Pancreas (tissue), 10 donors: ENCODE measurements at places on chromosomes 6 and 20.

DNA sequence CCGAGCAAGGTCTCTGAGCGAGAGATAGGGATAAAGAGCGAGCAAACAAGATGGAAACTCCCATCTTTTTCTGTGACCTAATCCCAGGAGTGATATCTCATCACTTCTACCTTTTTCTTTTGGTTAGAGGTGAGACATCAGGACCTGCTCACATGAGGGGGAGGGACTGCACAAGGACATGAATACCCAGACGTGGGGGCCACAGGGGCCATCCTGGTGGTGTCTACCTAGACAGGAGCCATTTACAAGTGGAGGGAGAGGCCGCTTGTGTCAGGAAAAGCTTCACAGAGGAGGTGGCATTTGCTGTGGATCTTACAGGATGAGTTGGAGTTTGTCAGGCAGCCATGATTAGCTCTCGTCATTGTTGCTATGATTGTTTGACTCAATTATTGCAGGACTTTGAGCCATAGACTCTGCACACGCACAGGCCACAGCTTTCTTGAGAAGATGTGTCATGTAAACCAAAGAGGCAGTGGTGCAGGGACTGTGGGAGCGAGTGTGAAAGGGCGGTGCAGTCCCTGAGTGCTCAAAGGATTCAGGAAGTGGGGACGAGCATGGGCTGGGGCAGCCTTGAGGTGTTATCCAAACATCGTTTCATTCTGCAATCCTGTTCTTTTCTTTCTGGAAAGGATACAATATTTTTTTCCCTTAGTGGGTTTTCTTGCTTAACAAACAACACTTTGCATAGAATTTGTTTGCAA lies 7.7 kb downstream of the NPEPL1 start:
- no peaks in the 10 kb centered on the region for H3K27me3 ChIP-seq
- peak; percentile 14 for DNase-seq
- H3K36me3 ChIP-seq = peaks cover 56% of the 10 kb centered on the region

DNA sequence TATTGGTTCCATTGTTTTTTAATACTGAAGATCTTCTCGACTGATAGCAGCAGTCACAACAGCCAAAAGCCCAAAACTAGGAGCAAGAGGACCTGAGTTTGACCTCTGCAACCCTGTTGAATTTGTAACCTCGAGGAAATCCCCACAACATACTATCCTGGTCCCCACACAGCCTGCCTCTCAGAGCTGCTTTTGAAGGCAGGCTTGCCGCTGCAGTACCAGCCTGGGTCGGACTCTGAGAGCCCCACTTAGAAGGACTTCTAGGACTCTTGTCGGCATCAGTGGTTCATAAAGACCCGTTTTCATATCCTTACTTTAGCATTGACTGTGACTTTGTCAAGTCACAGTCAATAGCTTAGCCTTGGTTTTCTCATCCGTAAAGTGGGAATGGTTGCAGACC lies 49.3 kb downstream of the EBF4 start:
- H3K4me3 ChIP-seq = no peak overlapping the region
- H3K27me3 ChIP-seq = no peaks in the 10 kb centered on the region
- DNase-seq = no peak
- H3K4me1 ChIP-seq = no peaks in the 10 kb centered on the region

- no peaks in the 10 kb centered on the region for H3K4me1 ChIP-seq
- H3K27me3 ChIP-seq = no peaks in the 10 kb centered on the region
- H3K36me3 ChIP-seq = no peaks in the 10 kb centered on the region
- DNase-seq = no peak
- H3K4me3 ChIP-seq = no peak overlapping the region
Observed at GRCh38 chr6:148285205-148285604, 57.4 kb upstream of the SASH1 start.

GRCh38 chr6:47846752-47847151 lies 64.9 kb downstream of the OPN5 start:
- no peak overlapping the region for H3K4me3 ChIP-seq
- DNase-seq = no peak
- H3K36me3 ChIP-seq = no peaks in the 10 kb centered on the region
- no peaks in the 10 kb centered on the region for H3K27me3 ChIP-seq
- H3K27ac ChIP-seq = no peak overlapping the region

- no peaks in the 10 kb centered on the region for H3K36me3 ChIP-seq
- no peak for DNase-seq
- no peaks in the 10 kb centered on the region for H3K27me3 ChIP-seq
- no peaks in the 10 kb centered on the region for H3K4me1 ChIP-seq
- no peak overlapping the region for H3K4me3 ChIP-seq
- no peak overlapping the region for H3K27ac ChIP-seq
Observed at GRCh38 chr6:2378891-2379652, 133.7 kb upstream of the GMDS start.

DNA sequence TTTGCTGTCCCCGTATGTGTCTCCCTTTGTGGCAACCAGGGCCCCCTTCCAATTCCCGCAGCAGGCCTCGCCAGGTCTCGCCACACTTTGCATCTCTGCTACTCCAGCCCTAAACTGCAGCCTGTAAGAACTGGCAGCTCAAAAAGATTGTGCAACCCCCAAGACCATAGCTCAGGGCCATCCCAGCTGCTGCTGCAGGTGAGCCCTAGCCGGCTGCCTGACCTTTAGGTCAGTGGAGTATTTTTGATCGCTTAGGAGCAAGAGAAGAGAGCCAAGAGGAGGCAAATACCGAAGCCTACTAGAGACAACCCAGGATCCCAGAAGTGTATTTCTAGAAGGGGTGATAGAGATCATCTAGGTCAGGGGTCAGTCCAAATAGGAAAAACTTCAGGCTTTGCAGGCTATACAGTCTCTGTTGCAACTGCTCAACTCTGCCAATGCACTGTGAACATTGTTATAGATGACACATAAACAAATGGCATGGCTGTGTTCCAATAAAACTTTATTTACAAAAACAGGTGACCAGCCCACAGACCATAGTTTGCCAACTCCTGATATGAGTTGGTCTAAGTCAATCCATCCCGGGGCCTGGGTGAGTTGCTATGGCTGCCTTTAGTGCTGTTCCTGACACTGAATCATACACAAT lies 138.4 kb downstream of the EYA2 start:
- no peaks in the 10 kb centered on the region for H3K36me3 ChIP-seq
- H3K4me1 ChIP-seq = no peaks in the 10 kb centered on the region
- no peaks in the 10 kb centered on the region for H3K27me3 ChIP-seq
- no peak overlapping the region for H3K4me3 ChIP-seq

DNA sequence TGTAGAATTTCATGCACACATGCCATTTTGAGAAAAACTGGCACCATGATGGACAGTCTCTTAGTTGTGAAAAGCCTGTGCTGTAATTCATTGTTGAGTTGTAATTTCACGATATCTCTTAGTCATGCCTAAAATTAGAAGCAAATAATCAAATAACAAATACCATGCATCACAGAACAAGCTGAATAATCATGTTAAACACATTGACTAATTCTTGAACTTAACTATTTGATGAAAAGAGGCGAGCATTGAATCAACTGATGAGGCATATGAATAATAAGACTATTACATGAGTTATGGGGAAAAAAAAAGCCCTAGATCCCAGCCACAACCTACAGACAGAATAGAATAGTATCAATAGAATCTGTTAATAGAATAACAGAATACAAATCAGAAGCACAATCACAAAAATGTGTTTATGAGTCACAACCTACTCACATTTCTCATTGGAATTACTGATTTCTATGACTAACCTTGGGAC lies 14.2 kb upstream of the RNF217 start:
- H3K4me3 ChIP-seq = no peak overlapping the region
- DNase-seq = no peak
- H3K36me3 ChIP-seq = no peaks in the 10 kb centered on the region
- H3K27me3 ChIP-seq = no peaks in the 10 kb centered on the region
- no peaks in the 10 kb centered on the region for H3K4me1 ChIP-seq
- no peak overlapping the region for H3K27ac ChIP-seq

GRCh38 chr20:16018881-16019280 lies 554.4 kb downstream of the KIF16B start:
- DNase-seq = no peak
- no peaks in the 10 kb centered on the region for H3K36me3 ChIP-seq
- H3K27me3 ChIP-seq = no peaks in the 10 kb centered on the region
- no peak overlapping the region for H3K4me3 ChIP-seq

GRCh38 chr6:15426395-15426794 lies 180.5 kb downstream of the JARID2 start:
- DNase-seq = no peak
- H3K36me3 ChIP-seq = no peaks in the 10 kb centered on the region

GRCh38 chr20:38175304-38176180 lies 10.5 kb upstream of the TGM2 start:
- H3K4me3 ChIP-seq = no peak overlapping the region
- no peaks in the 10 kb centered on the region for H3K36me3 ChIP-seq
- no peaks in the 10 kb centered on the region for H3K27me3 ChIP-seq
- no peak overlapping the region for H3K27ac ChIP-seq

DNA sequence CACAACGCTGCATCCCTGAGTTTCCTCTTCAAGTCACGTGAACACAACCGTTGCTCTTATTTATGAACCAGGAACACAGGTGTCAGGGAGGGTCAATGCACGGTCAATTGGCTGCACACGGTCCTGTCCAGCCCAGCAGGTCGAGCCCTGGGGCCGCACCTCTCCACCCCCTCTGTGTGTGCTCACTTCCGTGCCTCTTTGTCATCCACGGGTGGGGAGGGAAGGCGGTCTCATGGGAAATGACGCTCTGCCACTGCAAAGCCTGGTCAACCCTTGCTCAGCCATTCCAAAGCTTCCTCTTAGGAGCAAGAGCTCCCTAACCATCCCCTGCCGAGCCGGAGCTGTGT lies 38.7 kb downstream of the DACT2 start:
- no peaks in the 10 kb centered on the region for H3K27me3 ChIP-seq
- H3K36me3 ChIP-seq = no peaks in the 10 kb centered on the region
- no peak for DNase-seq
- peaks cover 5% of the 10 kb centered on the region for H3K4me1 ChIP-seq
- H3K27ac ChIP-seq = no peak overlapping the region
- no peak overlapping the region for H3K4me3 ChIP-seq

- no peak overlapping the region for H3K4me3 ChIP-seq
- H3K36me3 ChIP-seq = no peaks in the 10 kb centered on the region
- no peak for DNase-seq
- no peaks in the 10 kb centered on the region for H3K4me1 ChIP-seq
- H3K27ac ChIP-seq = no peak overlapping the region
Observed at GRCh38 chr6:159701413-159701999, 8.5 kb upstream of the SOD2 start.

DNA sequence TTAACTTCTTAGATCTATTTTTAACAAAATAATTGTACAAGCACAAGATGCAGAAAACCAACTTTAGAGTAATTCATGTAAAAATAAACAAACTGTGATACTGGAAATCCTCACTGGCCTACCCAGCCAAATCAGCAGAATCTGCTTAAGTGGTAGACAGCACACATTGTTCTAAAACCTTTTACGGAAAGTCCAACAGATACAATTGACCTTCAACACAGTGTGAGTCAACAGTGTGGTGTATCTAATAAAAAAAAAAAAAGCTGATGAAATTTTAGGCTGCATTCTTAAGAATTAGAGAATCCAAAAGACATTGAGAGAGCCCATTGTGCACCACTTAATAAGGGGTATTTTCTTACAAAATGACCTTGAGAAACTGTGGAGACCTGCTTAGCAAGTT lies 174.5 kb downstream of the COL21A1 start:
- no peak for DNase-seq
- no peaks in the 10 kb centered on the region for H3K4me1 ChIP-seq
- no peak overlapping the region for H3K4me3 ChIP-seq
- no peak overlapping the region for H3K27ac ChIP-seq
- H3K27me3 ChIP-seq = no peaks in the 10 kb centered on the region

DNA sequence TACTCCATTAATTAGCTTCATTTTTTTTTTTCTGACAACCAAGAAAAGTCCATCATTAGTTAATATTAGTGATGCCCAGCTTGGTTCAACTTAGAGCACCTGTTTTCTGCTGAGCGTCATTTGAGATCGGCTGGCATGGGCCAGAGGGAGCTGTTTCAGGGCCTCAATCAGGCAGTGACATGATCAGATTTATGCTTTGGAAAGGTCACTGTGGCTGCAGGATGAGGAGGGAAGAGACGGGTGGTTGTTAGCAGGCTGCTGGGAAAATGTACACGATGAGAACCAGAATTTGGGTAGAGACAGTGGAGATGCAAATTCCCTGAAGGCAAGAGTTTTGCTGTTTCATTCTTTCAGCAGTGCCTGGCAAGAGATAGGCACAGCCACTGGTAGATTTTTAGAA lies 4.4 kb upstream of the STX16 start:
- H3K4me1 ChIP-seq = no peaks in the 10 kb centered on the region
- H3K4me3 ChIP-seq = no peak overlapping the region
- no peak for DNase-seq
- no peak overlapping the region for H3K27ac ChIP-seq
- H3K27me3 ChIP-seq = no peaks in the 10 kb centered on the region
- no peaks in the 10 kb centered on the region for H3K36me3 ChIP-seq

DNA sequence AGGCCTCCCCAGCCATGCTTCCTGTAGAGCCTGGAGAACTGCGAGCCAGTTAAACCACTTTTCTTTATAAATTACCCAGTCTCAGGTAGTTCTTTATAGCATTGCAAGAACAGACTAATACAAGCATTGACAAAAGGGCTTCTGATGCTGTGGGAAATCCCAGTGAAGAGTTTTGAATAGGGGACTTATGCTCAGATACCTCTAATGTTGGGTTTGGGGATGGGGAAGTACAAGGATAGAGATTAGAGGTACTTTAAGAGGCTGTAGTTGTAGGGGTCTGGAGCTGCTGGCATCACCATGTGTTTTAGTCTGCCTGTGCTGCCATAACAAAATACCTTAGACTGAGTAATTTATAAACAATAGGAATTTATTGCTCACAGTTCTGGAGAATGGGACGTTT lies 8.8 kb downstream of the SLX4IP start:
- H3K4me3 ChIP-seq = no peak overlapping the region
- no peak overlapping the region for H3K27ac ChIP-seq
- H3K4me1 ChIP-seq = peaks cover 6% of the 10 kb centered on the region
- H3K36me3 ChIP-seq = no peaks in the 10 kb centered on the region

- no peaks in the 10 kb centered on the region for H3K36me3 ChIP-seq
- H3K27ac ChIP-seq = no peak overlapping the region
- no peak overlapping the region for H3K4me3 ChIP-seq
- no peaks in the 10 kb centered on the region for H3K27me3 ChIP-seq
- DNase-seq = no peak
Observed at GRCh38 chr6:14645841-14646240, 528.3 kb downstream of the CD83 start.

DNA sequence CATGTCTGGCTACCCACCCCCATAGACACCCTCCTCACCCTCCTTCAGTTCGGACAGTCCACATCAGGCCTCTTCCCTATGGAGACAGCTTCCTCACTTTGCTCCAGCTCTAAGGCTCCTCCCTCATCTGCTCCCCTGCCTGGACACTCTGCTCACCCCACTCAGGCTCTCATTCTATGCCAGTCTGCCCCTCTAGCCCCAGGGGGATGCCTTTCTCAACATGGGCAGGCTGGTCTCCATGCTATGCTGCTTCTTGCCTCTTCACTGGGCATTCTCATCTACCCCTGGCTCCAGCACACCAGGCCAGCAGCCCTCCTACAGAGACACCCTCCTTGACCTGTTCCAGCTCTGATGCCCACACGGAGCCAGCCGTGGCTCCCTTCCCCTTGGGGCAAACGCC lies at the start of gene WFDC8:
TSS of gene WFDC8 (minus strand) at position 101 of the 400 bp plus-strand sequence. CDS start at position 64, 37 bp downstream.
- no peak within 1 kb of the TSS for H3K27ac ChIP-seq
- no peaks in the 10 kb centered on the region for H3K36me3 ChIP-seq
- H3K4me3 ChIP-seq = no peak within 1 kb of the TSS
- no peaks in the 10 kb centered on the region for H3K27me3 ChIP-seq
- DNase-seq = no peak
